Keratinocyte (primary cell): ENCODE measurements at places on chromosomes 5 and 9.
A peak's percentile ranks its signal among the peaks of the same experiment; 100 is the strongest.

DNA sequence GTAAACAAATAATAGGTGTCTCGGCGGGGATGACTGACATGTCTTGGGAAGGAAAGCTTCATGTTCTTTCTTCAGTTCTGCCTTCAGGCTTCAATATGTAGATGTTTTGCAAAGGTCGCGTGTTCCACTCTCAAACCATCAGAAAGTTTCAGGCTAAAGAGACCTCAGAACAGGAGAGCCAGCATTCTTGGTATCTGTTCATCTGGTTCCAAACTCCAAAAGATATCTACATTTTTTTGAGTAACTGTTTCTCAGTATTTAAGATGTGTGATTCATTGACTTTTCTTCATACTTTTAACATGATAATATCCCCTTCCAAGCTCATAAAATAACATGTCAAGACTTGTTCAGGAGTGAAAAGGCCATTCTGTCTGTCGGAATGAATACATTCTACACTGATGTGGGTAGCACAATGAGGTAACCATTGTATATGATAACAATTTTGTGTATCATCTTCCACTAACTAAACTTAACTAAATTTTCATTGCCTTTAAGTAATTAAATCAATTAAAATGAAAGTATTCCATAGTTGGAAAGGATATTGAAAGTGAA lies 183.6 kb downstream of the CFAP90 start:
- peak; percentile 79 for DNase-seq

DNA sequence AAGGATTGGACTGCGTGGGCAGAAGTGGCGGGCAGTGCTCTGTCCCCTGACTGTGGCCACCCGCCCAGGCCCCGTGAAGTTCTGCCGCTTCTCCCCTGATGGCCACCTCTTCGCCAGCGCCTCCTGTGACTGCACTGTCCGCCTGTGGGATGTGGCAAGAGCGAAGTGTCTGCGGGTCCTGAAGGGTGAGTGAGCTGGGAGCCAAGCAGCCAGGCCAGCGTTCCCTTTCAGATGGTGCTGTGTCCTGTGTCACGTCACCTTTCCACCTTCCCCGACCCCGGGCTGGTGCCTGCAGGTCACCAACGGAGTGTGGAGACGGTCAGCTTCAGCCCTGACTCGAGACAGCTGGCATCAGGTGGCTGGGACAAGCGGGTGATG lies 2.3 kb downstream of the WDR38 start:
- no peak for DNase-seq

DNA sequence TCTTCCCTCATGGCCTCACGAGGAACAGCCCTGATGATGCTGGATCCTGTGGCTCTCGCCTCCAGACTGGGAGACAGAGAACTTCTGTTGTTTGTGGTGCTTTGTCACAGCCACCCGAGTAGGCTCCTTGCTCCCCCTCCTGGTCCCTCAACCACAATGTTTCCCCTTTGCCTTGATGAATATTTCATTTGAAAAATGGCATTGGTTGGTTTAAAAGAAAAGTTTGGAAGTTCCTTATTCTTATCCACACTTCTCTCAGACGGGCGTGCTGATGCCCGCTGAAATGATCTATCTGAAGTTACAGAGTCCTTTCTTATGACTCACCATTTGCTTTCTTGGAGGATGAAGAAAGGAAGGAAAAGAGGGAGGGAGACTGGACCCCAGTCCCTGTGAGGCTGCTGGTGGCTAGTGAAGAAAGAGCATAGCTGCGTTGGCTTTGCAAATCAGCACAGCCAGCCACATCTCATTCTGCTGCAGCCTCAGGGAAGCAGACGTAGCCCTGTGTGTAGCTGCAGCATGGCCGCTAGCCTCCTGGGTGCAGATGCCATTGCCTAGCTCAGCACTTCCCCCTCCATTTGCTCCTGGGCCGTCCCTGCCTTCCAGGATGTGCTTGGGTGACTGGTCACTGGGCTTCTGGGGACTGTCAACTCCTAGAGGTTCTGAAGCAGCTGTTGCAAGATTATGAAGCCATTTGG lies 185.9 kb downstream of the ERCC6L2 start:
- no peak for DNase-seq

DNA sequence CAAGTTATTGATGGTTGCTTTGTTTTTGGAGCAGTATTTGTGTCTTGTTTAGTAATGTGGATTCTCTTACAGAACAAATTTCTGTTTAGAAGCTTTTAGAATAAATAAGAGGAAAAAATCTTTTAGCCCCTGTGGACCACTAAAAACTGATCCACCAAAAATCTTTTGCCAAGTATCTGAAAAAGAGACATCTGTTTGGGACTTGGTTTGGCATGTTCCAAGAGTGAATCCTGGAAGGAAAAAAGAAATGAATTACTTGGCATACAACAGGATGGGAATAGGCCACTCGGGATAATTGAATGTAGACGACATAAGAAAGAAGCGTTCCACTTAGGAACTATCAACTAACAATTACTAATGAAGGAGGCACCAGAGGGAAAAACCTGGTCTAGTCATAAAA lies 1350.1 kb upstream of the C9orf72 start:
- no peak for DNase-seq

DNA sequence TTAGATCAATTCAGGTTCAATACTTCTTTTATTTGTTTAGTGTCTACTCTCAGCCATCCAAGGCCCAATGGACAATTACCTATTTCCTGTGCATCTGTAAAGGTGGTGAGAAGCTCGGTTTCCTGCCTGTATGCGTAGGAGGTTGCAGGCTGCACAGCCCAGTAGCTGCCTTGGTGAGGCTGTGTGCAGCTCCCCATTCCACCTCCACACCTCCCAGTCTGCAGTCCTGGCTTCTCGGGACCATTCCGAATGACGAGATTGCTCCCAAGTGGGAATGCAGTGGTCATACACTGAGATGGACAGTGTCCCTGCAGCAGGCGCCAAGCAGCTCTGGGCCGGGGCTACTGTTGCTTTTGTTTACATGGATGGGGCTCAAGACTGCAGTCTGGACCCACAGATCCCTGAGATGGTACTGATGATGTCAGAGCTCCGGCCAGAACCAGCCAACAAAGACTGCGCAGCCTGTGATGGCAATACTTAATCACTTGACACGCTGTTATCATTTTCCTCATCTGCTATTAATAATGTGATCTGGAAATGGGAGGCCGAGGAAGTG lies 206.1 kb upstream of the IRX1 start:
- no peak for DNase-seq

- no peak for DNase-seq
Measured at GRCh38 chr5:179376701-179377420, 31.6 kb upstream of the ADAMTS2 start.

- DNase-seq = no peak
Measured at GRCh38 chr5:61687371-61687770, 355.3 kb downstream of the ZSWIM6 start.

DNA sequence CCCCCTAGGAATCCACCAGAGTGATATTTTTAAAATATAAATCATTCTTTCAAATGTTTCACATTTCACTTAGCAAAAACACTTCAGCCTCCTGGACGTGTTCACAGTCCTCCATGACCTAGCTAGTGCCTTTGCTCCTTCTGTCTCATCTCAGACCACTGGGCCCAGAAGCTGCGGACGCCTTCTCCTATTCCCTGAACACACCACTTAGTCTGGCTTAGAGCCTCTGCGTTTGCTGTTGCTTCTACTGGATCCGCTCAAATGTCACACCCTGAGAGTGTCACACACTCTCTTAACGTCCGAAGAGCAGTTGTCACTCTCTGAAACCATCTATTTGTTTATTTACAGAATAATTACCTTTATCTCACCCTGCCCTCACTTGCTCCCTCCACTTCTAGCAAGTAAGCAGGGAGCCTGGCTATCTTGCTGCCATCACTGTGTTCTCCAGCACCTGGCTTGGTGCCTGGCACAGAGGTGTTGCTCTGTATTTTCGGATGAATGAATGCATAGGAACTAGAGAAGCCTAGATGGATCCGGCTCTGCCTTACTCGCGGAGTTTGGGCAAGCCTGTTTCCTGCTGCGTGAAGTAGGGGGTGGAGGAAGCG lies 1.2 kb upstream of the GRK6 start:
- no peak for DNase-seq

GRCh38 chr5:52702877-52703276 lies 84.8 kb upstream of the ITGA1 start:
- no peak for DNase-seq

DNA sequence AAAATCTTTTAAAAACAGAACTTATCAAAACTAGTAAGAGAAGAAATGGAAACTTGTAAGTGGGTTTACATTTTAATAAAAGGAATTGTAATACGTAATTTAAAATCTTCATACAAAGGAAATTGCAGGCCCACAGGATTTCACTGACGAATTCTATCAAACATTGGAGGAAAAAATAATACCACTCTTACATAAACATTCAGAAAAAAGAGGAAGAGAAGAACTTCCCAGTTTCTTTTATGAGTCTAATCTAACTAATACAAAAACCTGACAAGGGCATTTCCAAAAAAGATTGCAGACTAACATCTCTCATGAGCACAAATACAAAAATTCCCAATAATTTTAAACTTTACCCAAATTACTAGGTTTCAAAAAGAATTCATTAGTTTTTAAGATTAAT lies 149.0 kb downstream of the RANBP17 start:
- no peak for DNase-seq

- DNase-seq = no peak
Measured at GRCh38 chr5:180424094-180424493, 70.1 kb upstream of the CNOT6 start.

- DNase-seq = no peak
Measured at GRCh38 chr9:34984049-34984448, 5.5 kb upstream of the DNAJB5 start.
